GM23338 (cell line): ENCODE measurements at places on chromosomes 2 and 18. TPM values are rescaled to one million over a fixed set of nuclear protein-coding genes. Genes with fewer than 3 reads are reported as not detected.

- H3K36me3 ChIP-seq, result no peaks in the 10 kb centered on the region
- no peak for DNase-seq
- no peak overlapping the region for H3K4me3 ChIP-seq
- H3K27me3 ChIP-seq, result no peaks in the 10 kb centered on the region
Measured at GRCh38 chr2:225764346-225764745, 364.8 kb downstream of the NYAP2 start.

The SLC38A11 gene
- total RNA-seq, result not detected in 2 replicates

DNA sequence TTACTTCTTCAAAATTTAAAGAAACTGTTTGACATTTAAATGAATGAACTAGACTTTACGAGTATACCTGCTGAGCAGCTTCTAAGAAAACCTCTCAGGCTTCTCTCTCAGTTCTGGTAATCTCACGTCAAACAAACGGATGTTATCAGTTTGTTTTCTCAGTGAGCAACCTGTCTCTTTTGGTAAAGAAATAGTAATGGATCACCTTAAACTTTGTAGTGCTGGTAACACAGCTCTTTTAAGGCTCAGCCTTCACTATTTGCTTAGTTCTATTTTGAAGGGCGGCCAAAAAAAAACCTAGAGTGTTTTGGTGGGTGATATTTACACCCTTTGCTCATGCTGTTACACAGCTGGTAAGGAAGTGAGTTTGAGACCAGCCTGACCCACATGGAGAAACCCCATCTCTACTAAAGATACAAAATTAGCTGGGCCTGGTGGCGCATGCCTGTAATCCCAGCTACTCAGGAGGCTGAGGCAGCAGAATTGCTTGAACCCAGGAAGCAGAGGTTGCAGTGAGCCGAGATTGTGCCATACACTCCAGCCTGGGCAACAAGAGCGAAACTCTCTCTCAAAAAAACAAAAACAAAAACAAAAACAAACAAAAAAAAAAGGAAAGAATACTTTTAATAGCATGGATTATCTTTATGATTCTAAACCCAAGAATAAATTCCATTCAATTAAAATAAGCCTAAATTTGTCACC lies 15.9 kb downstream of the FN1 start:
- no peak overlapping the region for H3K27ac ChIP-seq
- H3K4me1 ChIP-seq, result no peaks in the 10 kb centered on the region
- no peaks in the 10 kb centered on the region for H3K27me3 ChIP-seq

The LINC00305 gene
- total RNA-seq, result not detected in 2 replicates

DNA sequence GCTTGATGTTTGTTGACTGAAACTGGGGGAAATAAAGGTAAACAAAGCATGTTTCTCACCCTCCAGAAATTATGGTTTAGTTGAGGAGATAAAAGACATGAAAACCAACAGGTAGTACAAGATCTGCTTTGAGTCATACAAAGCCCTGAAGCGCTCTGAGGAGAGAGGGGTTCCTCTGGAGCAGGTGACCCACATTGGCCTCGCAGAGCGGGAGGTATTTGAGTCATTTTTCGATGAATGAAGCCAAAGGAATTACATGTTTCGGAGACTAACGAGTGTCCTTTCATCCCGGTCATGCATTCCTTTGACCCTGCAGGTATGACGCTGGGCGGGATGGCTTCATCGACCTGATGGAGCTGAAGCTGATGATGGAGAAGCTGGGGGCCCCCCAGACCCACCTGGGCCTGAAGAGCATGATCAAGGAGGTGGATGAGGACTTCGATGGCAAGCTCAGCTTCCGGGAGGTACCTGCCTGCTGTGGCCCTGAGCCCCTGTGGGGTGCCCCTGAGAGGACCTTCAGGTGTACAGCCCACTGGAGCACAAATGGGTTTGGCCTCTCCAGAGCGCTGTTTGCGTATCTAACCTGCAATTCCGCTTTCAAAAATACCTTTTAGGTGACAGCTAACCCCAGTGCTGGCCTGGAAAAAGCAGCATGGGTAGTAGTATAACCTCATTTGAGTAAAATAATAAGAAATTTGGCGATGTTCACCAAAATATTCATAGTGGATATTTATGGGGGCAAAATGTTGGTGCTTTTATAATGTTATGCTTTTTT lies 29.3 kb downstream of the EFHD1 start:
- H3K27ac ChIP-seq, result no peak overlapping the region
- H3K4me3 ChIP-seq, result no peak overlapping the region
- H3K36me3 ChIP-seq, result no peaks in the 10 kb centered on the region
- no peaks in the 10 kb centered on the region for H3K27me3 ChIP-seq

The CSRNP3 gene
- total RNA-seq, result 3.0 and 3.8 TPM in 2 replicates

GRCh38 chr2:127783101-127783500 lies 27.9 kb downstream of the WDR33 start:
- H3K36me3 ChIP-seq, result no peaks in the 10 kb centered on the region
- no peak for DNase-seq
- no peaks in the 10 kb centered on the region; the same call in 1 of the 2 replicates for H3K4me1 ChIP-seq
- no peaks in the 10 kb centered on the region for H3K27me3 ChIP-seq
- H3K27ac ChIP-seq, result no peak overlapping the region

The RGPD4 gene
- total RNA-seq, result not detected in 2 replicates

GRCh38 chr2:121521359-121521758 lies 9.3 kb upstream of the RNU4ATAC start:
- H3K27me3 ChIP-seq, result no peaks in the 10 kb centered on the region
- 0 out of 2 replicates have a peak overlapping the region, but pooled peaks have one; percentile 55 for H3K27ac ChIP-seq
- DNase-seq, result no peak
- no peak overlapping the region for H3K4me3 ChIP-seq
- no peaks in the 10 kb centered on the region for H3K4me1 ChIP-seq
- peaks cover 3% of the 10 kb centered on the region; the same call in 1 of the 2 replicates for H3K36me3 ChIP-seq

The OSBPL6 gene
- total RNA-seq, result 7.9 and 8.5 TPM in 2 replicates

The C2orf66 gene
- total RNA-seq, result not detected in 2 replicates

- no peak overlapping the region for H3K27ac ChIP-seq
- no peaks in the 10 kb centered on the region for H3K4me1 ChIP-seq
- H3K27me3 ChIP-seq, result no peaks in the 10 kb centered on the region
- no peak for DNase-seq
- H3K4me3 ChIP-seq, result no peak overlapping the region
- no peaks in the 10 kb centered on the region for H3K36me3 ChIP-seq
Measured at GRCh38 chr2:60106836-60107529, 446.5 kb downstream of the BCL11A start.

The PARD6G gene
- total RNA-seq, result 17.2 and 18.5 TPM in 2 replicates

The UGT1A7 gene
- not detected in 2 replicates for total RNA-seq

DNA sequence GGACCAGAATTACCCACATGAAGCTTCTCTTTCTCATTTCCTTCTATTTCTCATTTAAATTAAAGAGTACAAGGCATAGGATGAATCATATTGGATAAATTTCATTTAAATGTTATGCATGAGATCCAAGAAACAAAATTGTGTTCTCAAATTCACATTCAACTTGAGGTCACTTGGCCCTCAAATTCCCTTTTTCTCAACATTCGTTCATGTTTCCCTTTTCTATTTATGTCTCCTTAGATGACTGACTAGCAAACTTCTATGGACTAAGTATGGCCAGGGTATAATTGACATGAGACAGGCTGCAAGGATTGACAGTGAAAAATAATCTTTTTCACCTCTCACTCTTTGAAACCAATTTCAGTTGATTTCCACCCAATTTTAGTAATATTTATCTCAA lies 4.0 kb upstream of the LDLRAD4 start:
- no peak overlapping the region for H3K27ac ChIP-seq
- no peak for DNase-seq
- no peak overlapping the region for H3K4me3 ChIP-seq
- peaks cover 43% of the 10 kb centered on the region for H3K27me3 ChIP-seq
- H3K36me3 ChIP-seq, result no peaks in the 10 kb centered on the region; the same call in 1 of the 2 replicates

- DNase-seq, result no peak
- H3K4me3 ChIP-seq, result no peak overlapping the region
- no peak overlapping the region for H3K27ac ChIP-seq
- no peaks in the 10 kb centered on the region for H3K4me1 ChIP-seq
- H3K27me3 ChIP-seq, result no peaks in the 10 kb centered on the region
Measured at GRCh38 chr18:40120796-40121391, 1834.1 kb upstream of the PIK3C3 start.
